ENCODE measurements at places on chromosomes 7 and 10.

DNA sequence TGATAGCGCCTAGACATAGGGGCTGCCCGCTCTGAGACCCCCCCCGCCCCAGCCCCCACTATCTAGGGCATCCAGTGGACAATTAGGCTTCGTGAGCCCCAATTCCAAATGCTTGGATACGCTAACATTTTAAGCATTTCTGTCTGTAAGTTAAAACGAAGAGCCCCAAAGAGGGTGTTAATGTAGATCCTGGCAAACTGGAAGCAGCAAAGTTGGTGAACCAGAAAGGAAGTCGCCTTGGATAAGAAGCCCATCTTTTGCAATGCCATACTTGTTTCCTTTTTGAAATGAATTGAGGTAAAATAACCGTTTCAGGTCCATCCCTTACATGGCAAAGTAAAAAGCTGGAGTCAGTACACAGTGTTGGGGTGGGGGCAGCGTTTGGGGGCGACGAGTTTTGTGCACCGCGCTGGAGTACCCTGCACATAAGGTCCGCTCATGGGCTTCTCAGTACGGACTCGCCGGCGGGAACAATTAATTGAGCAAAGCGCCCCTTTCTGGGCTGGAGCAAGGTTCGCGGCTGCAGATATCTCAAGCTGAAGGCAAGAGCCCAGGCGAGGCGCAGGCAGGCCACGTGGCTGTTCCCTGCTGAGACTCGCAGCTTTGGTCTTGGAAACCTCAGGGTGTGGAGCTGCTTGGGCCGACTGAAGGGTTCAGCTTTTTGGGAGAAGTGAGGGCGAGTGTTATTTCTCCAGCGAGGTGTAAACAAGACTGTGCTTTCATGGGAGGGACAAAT is 1.4 kb upstream of the TWIST1 start:
- DNase-seq, result no peak

- no peak for DNase-seq
Measured at GRCh38 chr10:77355844-77356243, 281.8 kb downstream of the KCNMA1 start.

- DNase-seq, result no peak
Measured at GRCh38 chr10:119477444-119477843, 65.1 kb downstream of the RGS10 start.

DNA sequence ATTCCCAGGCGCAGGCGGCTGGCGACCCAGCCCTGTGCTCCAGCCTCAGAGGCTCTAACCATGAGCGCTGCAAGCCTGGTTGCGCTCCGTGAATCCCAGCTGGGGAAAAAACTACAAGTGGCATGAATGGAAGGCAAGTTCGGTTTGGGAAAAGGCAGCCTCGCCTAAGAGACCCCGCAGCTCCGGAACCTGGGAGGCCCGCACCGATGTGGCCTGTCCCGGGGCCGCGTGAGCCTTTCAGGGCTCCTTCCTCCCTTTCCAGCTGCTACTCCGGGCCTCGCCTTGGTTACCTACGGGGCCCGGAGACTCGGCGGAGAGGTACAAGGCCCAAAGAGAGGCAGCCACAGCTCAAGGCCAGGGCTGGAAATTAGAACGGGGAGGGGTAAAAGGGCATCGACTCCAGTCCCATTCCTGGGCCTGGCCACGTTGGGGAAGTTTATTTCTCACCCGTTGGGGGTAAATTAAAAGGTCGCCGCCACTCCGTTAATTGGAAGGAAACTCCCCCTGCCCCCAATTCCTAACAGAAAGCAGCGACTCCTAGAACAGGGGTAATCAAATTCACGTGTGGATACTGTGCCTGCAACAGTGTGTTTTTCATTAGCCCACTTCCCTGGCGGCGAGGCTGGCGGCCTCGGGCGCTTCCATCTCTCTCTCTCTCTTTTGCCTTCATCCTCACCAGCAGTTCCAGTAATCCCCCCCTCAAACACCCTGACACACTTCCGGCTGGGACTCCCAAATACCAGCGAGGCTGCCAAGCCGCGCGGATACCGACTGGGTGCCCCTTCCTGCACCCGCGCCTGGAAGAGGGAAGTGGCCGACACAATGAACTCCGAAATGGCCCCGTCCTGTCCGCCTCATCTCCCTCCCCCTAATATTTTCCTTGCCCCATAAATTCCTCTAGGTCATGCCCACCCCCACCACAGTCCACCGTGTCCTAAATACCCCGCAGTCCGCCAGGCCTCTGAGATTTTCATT is 1.5 kb upstream of the HOXA9 start:
- DNase-seq, result no peak

Data from stimulated activated CD8-positive, alpha-beta memory T cell treated with anti-CD3 and anti-CD28 coated beads, Interleukin-7, amount 100 ng/mL, for 4 hours (primary cell).